EH (cell line): ENCODE measurements at places on chromosomes 16 and 17.

DNA sequence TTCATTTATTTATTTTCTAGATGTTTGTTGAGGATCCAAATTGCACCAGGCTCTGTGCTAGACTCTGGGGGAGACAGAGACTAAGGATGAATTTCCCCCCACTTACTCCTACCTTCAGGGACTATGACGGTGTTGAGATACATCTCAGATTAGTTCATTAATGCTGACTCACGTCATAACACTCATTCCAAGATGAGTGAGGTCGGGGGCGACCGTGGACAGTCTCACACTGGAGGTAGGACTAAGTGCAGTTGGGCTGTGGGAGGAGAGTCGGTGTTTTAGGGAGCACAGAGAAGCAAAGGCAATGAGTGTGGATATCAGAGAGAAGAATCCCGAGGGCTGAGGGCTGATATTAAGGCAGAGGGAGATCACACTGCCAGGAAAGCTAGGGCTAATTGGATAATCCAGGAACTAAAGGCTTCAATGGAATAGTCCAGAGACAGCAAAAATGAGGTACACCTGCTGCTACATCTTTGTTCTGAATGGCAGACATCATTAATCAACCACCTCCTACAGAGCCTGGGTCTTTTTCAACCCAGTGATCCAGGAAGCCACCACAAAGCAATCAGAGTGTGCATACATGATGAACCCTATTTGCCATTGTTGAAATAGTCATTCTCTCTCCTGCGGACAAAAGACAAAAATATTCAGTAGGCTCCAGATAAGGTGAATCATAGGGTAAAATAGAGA is 38.6 kb upstream of the CACNG4 start:
- no peak for DNase-seq

DNA sequence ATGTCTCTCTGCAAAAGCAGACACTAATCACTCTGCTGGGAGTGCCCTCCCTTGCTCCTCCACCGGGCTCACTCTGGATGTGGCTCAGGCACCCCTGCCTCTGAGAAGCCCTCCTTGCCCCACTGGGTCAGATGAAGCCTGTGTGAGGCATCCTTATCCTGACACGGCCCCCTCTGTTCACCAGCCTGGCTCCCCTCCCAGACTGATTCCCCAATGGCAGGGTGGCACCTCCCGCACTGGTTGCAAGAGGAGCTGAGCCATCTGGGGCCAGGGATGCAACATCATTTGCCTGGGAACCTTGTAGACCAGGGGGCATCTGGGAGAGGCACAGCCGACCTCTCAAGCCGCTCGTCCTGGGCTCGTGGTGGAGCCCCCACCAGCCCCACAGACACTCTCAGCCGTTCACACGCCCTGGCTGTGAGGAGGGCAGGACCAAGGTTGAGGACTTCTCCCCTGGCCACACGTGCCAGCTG is 6.7 kb downstream of the SMTNL2 start:
- DNase-seq, result no peak

DNA sequence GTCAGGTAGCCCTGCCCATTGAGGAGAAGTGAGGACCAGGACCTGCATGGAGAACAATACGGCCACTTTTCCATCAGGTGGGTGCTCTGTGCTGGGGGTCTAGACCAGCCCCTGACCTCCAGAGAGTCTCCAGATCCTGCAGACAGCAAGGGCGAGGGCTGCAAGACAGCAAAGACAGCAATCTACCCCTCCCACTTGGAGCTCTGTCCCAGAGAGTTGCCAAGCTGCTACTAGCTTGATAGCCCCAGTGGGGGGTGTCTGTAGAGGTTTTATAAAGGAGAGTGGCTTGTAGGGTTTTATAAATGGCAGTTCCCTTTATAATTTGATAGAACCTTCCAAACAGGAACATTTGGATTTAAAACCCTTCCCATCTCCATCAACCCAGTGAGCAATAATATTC is 16.7 kb upstream of the SLFN11 start:
- DNase-seq, result no peak

DNA sequence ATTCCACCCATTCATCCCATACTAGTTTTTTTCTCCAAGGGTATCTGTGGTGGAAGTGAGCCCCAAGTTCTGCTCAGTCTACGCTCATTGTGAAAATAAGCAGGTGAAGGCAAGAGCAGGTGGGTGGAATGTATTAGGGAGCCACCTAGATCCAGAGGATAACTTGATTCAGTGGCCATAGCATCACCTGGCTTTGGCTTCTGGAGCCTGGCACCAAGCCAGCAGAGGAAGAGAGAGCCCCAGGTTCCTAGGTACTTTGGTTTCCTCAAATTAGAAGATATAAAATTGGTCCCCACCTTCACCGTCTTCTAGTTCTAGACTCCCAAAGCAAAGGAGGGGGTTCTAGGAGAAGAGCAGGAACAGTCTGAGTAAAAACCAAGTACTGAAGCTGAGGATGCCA is 4.1 kb downstream of the FXR2 start:
- no peak for DNase-seq

- DNase-seq, result no peak
Observed at GRCh38 chr16:24887472-24887871, 41.7 kb downstream of the SLC5A11 start.

GRCh38 chr16:19589771-19590302 is 34.3 kb downstream of the VPS35L start:
- peak; percentile 63 for DNase-seq

DNA sequence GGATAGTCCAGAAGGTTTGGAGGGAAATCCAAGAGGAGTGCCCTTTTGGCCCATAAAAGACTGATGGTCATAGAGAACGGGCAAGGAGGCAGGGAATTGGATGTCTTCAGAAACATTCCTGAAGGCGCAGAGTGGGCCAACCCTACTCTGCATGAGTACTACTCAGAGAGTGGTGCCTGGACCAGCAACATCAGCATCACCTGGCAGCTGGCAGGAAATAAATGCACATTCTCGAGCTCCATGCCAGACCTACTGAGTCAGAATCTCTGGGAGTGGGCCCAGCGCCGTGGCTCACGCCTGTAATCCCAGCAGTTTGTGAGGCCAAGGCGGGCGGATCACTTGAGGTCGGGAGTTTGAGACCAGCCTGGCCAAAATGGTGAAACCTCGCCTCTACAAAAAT is 27.1 kb upstream of the SLC39A11 start:
- DNase-seq, result no peak

DNA sequence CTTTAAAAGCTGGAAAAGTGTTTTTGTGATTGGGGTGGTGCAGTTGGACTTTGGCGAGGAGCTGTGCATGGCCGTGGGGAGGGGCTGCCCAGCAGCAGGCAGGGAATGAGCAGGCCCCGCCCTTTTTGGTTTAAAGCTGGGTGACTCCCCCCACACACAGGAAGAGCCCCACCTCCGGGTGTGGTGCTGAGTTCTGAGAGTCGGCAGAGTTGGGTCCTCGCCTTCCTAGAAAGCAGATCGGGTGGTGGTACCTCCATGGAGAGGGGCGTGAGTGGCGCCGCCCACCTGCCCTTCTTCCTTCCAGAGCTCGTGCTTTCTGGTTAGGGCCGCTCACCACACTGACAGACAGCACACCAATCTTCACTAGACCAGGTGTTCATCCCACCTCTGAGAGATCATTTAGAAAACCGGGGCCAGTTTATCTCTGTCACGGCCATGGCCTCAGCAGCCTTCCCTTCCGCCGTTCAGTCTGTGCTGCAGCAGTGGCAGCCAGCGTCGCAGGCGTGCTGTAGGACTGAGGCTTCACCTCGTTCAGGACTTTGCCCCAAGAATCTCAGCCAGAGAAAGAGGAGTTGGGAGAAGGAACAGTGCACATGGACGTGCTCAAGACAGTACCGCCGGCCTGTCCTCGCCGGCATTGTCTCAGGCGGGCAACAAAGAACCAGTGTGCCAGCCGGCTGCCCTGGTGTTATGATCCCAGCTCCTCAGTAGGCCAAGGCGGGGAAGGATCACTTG is 144.0 kb upstream of the CHMP6 start:
- DNase-seq, result no peak

- DNase-seq, result no peak
Observed at GRCh38 chr16:3121851-3122467, 9.6 kb downstream of the ZNF205 start.

- no peak for DNase-seq
Observed at GRCh38 chr16:62752854-62753253, 716.6 kb upstream of the CDH8 start.

DNA sequence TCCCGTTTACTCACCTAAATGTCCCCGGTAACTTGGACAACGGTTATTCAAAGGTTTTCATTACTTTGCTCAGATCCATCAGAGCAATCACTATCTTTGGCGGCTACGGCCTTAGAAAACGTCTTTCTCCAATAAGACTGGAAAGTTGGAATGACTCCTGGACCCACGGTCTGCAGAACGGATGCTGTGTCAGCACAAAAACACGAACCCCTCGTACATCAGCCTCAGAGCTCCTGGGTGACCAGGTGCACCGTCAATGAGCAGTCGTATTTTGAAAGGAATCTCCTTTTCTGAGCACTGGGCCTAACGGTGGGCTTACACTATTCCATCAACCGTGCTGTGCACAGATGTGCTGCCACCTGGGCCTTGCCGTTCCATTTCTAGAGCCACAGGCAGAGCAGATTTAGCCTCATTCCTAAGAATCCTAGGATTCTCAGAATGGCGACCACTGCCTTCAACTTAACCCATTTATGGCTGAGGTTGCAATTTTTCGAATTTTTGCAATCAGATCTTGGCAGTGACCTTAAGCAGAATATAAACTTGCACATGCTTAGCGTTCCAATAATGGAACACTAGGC is 110.8 kb upstream of the ZNF750 start:
- no peak for DNase-seq

DNA sequence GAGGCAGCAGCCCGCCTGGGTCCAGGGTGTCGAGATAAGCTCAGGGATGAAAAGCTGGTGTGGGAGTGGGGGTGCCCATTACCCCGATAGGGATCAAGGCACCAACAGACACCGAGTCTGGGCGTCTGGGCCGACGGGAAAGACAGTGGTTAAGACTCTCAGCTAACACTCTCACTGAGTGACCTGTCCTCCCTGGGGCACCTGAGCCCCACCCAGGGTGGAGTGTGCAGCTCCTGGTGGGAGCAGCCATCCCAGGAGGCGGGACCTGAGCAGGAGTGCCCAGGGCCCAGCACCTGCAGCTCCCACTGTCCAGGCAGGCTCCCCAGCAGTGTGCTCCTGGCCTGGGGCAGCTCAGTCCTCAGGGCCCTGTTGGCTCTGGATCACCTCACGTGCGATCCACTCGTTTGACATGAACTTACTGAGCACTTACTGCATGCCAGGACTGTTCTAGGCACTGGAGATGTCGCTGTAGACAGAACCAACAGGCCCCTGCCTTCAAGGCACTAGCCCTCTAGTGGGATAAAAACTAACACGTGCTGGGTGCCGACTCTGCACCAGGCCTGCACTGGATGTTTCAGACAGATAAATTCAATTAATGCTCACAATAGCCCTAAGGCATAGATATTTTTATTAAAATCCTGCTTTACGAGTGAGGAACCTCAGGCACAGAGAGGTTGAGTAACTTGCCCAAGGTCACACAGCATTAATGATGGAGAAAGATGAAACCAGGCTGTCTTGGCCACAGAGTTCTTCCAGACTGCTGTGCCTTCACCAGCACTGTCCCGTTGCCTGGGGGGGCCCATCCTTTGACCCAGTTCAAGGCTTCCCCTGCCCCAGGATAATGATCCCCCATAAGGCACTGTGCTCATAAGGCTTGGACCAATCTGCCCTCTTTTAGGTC is 1.9 kb downstream of the EVPLL start:
- no peak for DNase-seq

DNA sequence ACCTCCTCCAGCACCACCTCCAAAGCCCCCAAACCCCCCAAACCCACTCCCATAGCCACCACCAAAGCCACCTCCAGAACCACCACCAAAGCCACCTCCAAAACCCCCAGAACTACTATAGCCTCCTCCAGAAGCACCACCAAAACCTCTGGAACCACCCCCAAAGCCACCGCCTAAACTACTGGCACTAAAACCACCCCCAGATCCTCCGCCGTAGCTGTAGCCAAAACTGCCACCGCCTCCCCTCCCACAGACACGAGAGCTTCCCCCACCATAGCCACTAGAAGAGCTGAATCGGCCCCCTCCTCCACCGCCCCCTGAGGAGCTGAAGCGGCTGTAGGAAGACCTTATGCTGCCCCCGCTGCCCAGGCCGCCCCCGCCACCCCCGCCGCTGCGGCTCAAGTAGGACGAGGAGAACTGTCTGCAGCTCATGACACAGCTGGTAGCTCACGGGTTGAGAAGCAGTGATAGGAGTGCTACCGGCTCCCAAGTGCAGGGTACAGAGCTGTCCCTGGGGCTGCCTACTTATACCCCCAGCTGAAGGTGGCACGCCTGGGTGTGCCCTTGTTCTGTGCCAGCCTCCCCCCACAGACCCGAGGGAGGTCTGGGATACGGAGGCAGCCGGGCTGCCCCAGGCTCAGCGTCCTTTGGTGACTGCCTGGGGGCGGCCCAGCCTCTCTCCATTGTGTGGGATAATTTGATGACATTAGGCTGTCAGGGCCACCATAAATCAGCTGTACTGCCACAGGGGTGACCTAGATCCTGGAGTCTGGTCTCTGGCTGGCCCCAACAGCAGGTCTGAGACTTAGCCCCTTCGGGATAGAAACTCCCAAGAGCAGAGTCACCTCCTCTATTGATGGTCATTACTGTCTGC is at the start of gene KRT9:
Gene KRT9 (minus strand): TSS at position 499 of the 874 bp plus-strand sequence. CDS start 67 bp downstream, at position 432.
- DNase-seq, result no peak

DNA sequence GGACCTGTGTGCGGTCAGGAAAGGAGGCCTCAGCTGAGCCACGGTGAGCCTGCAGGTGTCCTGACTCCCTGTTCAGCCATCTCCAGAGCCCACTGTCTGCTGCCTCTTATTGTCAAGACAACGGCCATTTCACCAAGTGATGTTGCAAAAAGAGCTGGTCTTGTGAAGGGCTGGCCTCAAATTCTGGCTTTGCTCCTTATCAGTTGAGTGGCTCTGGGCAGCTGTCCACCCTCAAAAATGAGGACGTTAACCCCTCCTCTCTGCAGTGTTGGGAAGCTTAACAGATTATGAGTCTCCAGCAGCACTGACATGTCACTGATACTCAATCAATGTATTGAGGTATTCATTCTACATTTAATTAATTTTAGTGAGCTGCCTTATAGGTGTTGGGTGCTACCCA is 171.1 kb upstream of the TOX3 start:
- no peak for DNase-seq

DNA sequence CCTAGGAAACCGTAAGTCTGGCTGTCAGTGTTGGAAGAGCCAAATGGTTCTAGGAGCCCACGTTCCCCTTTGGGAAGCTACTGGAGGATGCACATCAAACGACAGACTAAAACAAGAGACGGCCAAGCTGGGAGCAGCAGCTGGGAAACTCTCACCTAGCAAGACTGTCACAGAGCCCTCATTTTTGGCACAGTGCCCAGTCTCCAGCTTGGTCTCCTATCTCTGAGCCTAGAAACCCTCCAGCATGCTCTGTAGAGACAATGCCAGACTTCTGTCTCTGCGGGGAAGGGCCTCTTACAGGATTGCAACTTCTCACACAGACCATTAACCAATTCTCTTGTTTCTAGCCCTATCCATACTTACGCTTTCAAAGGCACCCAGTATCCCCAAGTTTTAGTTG is 23.5 kb downstream of the GTF3C1 start:
- no peak for DNase-seq
